ENCODE measurements at places on chromosomes 12 and 14.

DNA sequence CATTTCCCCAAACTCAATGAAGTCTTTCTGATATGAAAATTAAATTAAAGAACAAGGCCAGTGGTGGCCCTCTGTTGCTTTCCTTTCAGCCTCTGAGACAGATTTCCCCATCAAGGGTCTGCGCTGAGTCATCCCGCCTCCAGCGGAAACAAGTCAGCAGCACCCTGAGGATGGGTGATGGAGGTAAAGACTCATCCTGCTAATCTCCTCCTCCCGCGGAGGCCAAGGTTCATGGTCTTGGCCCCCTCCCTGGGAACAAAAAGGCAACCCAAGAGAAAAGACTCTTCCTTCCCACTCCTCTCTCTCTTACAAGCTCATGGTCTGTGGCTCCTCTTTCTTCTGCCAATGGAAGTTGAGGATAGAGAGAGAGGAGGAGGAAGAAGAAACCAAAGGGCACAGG lies 9.0 kb upstream of the NUMB start:
- peak; percentile 76 for DNase-seq

DNA sequence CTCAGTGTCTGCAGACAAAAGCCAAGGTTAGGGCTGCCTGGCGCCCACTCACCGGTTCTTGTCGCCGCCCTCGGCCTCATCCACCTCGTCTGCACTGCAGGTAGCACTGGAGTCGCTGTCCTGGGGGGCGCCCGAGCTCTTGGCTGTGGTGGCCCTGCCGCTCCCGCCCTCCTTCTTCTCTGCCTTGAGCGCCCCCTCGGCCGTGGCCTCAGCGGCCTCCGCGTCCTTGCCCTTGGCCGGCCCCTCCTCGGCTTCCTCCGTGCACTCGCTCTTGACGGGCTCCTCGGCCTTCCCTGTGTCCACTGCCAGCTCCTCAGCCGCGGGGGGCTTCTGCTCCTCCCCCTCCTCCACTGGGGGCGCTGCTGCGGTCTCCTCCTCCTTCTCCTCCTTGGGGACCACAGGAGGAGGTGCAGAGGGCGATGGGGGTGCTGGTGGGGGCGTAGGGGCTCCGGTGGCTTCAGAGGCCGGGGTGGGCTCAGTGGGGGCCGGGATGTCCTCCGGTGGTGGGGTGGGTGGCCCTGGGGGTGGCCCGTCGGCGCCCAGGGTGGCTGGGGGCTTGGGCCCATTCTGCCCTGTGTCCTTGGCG lies 77.2 kb downstream of the RFLNA start:
- no peak for DNase-seq

- no peak for DNase-seq
These were observed 10.4 kb downstream of the ACTN1 start for GRCh38 chr14:68968721-68969120.

DNA sequence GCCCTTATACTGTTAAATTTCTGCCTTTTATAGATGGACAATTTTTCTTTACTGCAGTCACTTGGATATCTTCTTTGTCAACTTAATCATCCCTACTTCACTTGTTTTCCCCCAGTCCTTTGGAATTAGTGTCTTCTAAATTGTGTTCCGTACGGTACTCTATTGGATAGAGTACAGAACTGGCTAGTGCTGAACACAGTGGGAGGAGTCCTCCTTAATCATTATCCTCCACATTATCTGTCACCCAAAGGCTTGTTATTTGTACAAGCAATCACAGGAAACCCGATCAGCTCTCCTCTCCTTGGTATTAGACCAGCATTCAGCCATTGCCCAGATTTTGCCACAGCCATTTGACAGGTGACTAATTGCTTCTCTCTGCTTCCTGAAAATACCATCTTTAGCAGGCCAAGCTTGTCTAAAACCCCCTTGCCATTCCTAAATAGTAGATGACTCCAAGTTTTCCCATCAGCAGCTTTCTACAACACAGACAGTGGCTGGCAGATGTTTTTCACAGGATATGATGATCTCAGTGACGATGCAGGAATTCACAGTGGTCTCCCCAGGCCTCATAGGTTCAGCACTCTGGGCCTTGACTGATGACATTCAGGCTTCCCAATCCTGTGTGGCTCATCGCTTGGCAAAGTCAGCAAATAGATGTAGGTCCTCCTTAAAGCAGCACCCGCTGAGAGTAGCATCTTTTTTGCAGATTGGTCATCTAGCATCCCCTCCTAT lies 216.0 kb upstream of the RGS6 start:
- DNase-seq = no peak

DNA sequence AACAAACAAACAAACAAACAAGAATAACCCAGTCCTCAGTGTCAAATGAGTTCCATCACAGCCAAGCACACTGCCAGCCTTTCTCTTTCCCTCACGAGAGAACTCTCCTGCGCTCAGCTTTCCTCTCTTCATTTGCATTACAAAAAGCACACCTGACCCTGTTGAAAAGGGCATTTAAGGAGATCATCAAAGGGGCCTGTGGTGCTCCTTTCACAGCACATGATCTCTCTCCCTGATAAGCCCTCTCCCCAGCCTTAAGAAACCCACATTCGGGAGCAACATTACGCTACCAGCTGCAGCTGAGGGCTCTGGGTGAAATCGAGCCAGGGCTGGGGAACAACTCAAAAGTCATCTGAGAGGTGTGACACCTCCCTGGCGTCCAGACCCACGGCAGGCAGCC lies 165.6 kb upstream of the TMCC3 start:
- no peak for DNase-seq

- DNase-seq = no peak
These were observed 46.9 kb downstream of the ACTN1 start for GRCh38 chr14:68932231-68932630.

GRCh38 chr14:25411781-25412757 lies 362.1 kb upstream of the STXBP6 start:
- no peak for DNase-seq

GRCh38 chr12:27233814-27234213 lies 10.3 kb upstream of the STK38L start:
- no peak for DNase-seq

Measured in stimulated activated CD4-positive, alpha-beta T cell treated with anti-CD3 and anti-CD28 coated beads, Interleukin-4, amount 100 ng/mL, for 48 hours (primary cell).